ENCODE measurements at places on chromosomes 2 and 18.

GRCh38 chr2:202056611-202057010 lies 16.4 kb upstream of the KIAA2012 start:
- H3K27me3 ChIP-seq: no peaks in the 10 kb centered on the region
- H3K4me3 ChIP-seq: no peak overlapping the region
- H3K4me1 ChIP-seq: no peaks in the 10 kb centered on the region
- H3K27ac ChIP-seq: no peak overlapping the region
- DNase-seq: no peak

GRCh38 chr18:44941516-44941915 lies 260.8 kb downstream of the SETBP1 start:
- H3K27me3 ChIP-seq: no peaks in the 10 kb centered on the region
- no peak overlapping the region for H3K4me3 ChIP-seq
- H3K36me3 ChIP-seq: no peaks in the 10 kb centered on the region
- H3K27ac ChIP-seq: no peak overlapping the region
- no peaks in the 10 kb centered on the region for H3K4me1 ChIP-seq

DNA sequence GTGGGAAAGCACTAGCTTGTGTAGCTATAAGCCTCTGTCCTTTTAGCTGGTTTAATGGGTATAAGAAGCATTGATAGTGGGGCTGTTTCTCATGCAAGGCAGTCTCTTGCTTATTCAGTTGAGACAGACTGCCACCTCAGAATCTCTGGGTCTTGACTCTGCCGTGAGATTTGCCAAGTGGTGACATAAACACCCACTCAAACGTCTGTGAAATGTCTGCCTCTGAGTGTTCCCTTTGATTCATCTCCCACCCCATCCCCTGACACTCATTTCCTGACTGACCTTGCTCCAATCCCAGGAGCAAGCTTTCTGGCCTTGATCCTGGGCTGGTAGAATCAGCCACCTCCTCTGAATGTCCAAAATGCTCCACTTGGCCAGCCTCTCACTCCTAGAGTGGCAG lies 141.9 kb upstream of the RBMS1 start:
- H3K36me3 ChIP-seq: no peaks in the 10 kb centered on the region
- no peak overlapping the region for H3K4me3 ChIP-seq
- DNase-seq: no peak
- no peaks in the 10 kb centered on the region for H3K4me1 ChIP-seq
- no peak overlapping the region for H3K27ac ChIP-seq
- H3K27me3 ChIP-seq: no peaks in the 10 kb centered on the region

GRCh38 chr2:240986787-240987411 lies 11.5 kb upstream of the SNED1 start:
- H3K4me3 ChIP-seq: no peak overlapping the region
- no peaks in the 10 kb centered on the region for H3K36me3 ChIP-seq
- H3K4me1 ChIP-seq: peaks cover 23% of the 10 kb centered on the region

GRCh38 chr2:193841384-193842150 lies 1646.8 kb upstream of the TMEFF2 start:
- no peaks in the 10 kb centered on the region for H3K36me3 ChIP-seq
- no peaks in the 10 kb centered on the region for H3K4me1 ChIP-seq
- H3K4me3 ChIP-seq: no peak overlapping the region
- no peaks in the 10 kb centered on the region for H3K27me3 ChIP-seq
- no peak overlapping the region for H3K27ac ChIP-seq

All from tibial nerve (tissue), 4 donors.